MCF 10A (cell line): ENCODE measurements at places on chromosomes 1 and 21. TPM values are rescaled to one million over a fixed set of nuclear protein-coding genes. Genes with fewer than 3 reads are reported as not detected.

DNA sequence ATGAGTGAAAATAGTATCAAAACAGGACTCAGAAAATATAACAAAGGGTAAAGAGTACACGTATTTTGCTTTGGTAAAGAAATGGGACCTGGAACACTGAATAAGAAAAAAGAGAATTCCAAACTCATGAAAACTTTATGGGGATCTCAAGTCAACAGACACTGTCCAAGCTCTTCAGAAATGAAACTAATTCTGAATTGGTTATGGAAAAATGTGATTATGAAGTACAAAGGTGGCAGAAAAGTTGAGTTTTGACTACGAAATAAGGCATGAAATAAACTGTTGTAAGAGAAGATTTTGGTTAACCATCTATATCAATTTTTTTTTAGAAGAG is 8.4 kb downstream of the EGLN1 start:
- H3K4me3 ChIP-seq, result no peak overlapping the region
- DNase-seq, result no peak
- peaks cover 47% of the 10 kb centered on the region for H3K4me1 ChIP-seq
- H3K36me3 ChIP-seq, result peaks cover 14% of the 10 kb centered on the region
- H3K27ac ChIP-seq, result peak overlapping the region; percentile 14

DNA sequence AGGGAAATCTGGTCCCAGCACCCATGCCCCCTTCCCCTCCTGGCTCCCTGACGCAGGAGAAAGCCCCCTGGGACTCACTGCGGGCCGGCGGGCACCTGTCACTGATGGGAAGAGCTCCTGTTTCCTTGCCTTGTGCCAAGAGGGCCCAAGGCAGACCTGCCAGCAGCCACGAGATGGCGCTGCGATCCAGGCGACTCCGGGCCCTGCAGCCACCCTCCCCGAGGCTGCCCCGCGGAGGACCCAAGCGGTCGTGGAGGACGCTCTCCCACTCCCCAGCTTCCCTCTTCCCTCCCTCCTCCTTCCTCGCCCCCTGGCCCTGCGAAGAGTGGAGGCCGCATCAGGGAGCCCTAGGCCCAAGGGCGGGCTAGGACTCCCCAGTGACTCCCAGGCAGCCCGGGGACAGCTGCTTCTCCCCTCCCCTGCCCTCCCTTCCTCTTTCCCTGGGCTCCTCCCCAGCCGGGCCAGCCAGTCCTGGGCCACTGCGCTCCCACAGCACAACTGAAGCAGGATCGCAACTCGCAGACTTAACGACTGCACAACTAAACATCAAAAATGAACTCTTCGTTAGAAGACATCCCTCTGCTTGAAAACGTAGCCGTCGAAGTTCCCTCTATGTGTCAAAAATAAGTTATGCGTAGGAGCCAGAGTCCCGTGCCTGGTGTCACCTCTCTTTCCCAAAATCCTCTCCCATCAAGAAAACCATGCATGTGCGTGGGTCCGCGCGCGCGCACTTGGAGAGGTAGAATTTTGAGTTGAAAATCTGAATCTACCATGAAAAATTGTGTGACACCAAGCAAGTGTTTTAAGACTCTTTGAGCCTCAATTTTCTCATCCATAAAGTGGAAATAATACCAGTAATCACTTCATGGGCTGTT is 34.2 kb downstream of the BATF3 start:
- no peaks in the 10 kb centered on the region for H3K36me3 ChIP-seq
- H3K27ac ChIP-seq, result peak overlapping the region; percentile 62
- DNase-seq, result peak; percentile 56
- peaks cover 16% of the 10 kb centered on the region for H3K4me1 ChIP-seq
- peaks cover 21% of the 10 kb centered on the region for H3K27me3 ChIP-seq

GRCh38 chr1:162192306-162192678 is 122.8 kb downstream of the NOS1AP start:
- no peaks in the 10 kb centered on the region for H3K27me3 ChIP-seq
- no peaks in the 10 kb centered on the region for H3K4me1 ChIP-seq
- H3K36me3 ChIP-seq, result no peaks in the 10 kb centered on the region
- DNase-seq, result no peak
- no peak overlapping the region for H3K4me3 ChIP-seq

- peak overlapping the region; percentile 93 for H3K4me3 ChIP-seq
- DNase-seq, result peak; percentile 25
- peaks cover 33% of the 10 kb centered on the region for H3K36me3 ChIP-seq
- peak overlapping the region; percentile 93 for H3K27ac ChIP-seq
- peaks cover 4% of the 10 kb centered on the region for H3K4me1 ChIP-seq
Observed at GRCh38 chr1:45340816-45341466, 701 bp upstream of the MUTYH start.

DNA sequence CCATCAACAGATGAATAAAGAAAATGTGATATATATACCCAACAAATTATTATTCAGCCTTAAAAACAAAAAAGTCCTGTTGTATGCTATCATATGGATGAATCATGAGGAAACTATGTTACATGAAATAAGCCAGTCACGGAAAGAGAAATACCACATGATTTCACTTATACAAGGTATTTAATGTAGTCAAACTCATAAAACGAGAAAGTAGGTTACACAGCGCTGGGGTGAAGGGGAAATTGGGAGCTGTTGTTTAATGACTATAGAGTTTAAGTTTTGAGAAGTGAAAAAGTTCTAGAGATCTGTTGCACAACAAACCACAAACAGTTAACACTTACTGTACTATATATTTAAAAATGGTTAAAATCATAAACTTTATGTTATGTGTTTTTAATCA is 58.5 kb downstream of the SLC25A24 start:
- H3K36me3 ChIP-seq, result peaks cover 43% of the 10 kb centered on the region
- DNase-seq, result peak; percentile 39
- peaks cover 37% of the 10 kb centered on the region for H3K4me1 ChIP-seq
- H3K27me3 ChIP-seq, result no peaks in the 10 kb centered on the region
- H3K27ac ChIP-seq, result peak overlapping the region; percentile 43
- no peak overlapping the region for H3K4me3 ChIP-seq

GRCh38 chr1:170993151-170993550 is 57.8 kb downstream of the MROH9 start:
- DNase-seq, result no peak
- H3K27me3 ChIP-seq, result no peaks in the 10 kb centered on the region
- H3K27ac ChIP-seq, result no peak overlapping the region

- no peak overlapping the region for H3K27ac ChIP-seq
- H3K4me1 ChIP-seq, result no peaks in the 10 kb centered on the region
- no peak overlapping the region for H3K4me3 ChIP-seq
- H3K27me3 ChIP-seq, result peaks cover 43% of the 10 kb centered on the region
- H3K36me3 ChIP-seq, result no peaks in the 10 kb centered on the region
Observed at GRCh38 chr1:158814970-158815369, 16.2 kb upstream of the MNDA start.

The DIO1 gene
- not detected in 2 replicates for total RNA-seq

- H3K4me3 ChIP-seq, result no peak overlapping the region
- no peaks in the 10 kb centered on the region for H3K36me3 ChIP-seq
- H3K27ac ChIP-seq, result no peak overlapping the region
Observed at GRCh38 chr1:114130213-114130612, 23.5 kb downstream of the SYT6 start.
